ENCODE measurements at places on chromosomes 6 and 20.
A peak's percentile ranks its signal among the peaks of the same experiment; 100 is the strongest.

DNA sequence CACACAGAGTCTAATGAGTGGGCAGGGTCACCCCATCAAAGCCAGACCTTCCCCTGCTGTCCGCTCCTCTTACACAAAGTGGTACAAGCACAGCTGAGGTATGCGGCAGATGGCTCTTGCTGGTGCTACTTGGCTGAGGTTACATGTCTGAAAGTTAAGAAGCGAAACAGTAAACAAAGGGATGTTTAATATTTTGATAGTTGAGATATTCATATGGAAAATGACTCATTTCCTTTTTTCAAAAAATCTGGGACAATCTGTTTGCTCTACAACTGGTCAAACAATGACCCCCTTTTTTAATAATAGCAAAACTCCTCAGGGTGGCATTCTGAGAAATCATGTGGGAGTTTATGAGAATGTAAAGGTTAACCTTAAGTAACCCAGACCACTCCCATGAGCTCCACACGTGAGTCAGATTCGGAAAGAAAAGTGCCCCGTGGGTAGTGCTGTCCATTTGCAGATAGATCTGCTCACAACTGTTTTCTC is 245.3 kb downstream of the TBXT start:
- no peak for DNase-seq

- no peak for DNase-seq
Observed at GRCh38 chr6:145656128-145656527, 79.2 kb downstream of the EPM2A start.

DNA sequence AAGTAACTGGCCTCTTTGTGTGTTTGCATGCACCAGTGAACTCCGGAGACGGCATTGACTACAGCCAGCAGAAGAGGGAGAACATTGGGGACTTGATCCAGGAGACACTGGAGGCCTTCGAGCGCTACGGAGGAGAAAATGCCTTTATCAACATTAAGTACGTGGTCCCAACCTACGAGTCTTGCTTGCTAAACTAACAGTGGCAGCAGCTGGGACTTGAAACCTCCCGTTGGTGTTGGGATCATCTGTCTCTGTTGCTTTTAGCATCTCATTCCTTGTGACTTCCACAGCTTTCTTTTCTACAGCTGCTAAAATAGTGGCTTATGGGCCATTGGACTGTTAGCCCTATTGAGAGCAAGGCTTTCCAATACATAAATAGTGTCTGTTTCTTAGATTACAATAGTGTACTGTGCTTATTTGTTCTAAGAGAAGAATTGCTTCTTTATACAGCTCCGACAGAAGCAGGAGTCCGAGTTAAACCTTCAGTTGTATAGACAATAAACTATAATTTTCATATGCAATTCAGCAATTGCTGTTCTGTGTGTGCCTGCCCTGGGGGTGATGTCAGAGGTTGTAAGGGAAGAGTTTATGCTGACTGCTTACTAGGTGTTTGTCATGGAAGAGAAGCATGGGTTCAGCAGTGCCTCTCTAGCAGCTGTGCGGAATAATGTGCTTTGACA is 99.6 kb upstream of the QKI start:
- no peak for DNase-seq

DNA sequence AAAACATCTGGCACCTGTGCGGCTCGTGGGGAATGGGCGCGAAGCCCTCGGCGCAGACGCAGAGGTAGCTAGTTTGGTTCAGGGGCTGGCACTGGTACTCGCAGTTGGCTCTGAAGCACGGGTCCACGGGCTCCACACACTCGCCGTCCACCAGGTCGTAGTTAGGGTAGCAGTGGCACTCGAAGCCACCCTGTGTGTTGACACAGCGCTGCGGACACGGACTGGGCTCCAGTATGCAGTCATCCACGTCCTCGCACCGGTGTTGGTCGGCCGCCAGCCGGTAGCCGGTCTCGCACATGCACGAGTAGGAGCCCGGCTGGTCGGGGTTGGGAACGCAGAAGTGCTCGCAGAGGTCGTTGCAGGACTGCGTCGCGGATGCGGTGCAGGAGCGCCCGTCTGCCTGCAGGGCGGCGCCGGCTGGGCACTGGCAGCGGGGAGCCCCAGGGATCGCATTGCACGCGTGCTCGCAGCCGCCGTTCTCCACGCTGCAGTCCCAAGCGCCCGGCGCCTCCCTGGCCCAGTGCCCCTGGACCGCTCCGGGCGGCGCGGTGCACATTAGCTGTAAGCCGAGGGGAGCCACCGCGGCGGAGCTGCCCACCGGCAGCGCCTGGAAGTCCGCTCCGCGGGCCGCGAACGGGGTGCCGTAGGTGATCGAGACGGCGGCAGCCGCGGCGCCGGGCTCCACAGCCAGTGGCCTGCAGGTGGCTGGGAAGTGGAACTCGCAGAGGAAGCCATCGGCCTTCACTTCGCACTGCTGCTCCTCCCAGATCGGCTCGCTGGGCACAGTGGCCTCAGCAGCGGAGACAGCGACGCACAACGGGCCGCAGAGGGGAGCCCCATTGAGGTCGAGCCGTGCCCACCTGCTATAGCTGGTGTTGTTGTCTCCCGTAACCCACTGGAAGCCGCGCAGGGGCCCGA is 930 bp downstream of the THBD start:
- DNase-seq, result peak; percentile 65

- no peak for DNase-seq
Observed at GRCh38 chr20:16953858-16954257, 205.7 kb downstream of the OTOR start.
